NCI-H510A (cell line): ENCODE measurements at places on chromosomes 6 and 20.

DNA sequence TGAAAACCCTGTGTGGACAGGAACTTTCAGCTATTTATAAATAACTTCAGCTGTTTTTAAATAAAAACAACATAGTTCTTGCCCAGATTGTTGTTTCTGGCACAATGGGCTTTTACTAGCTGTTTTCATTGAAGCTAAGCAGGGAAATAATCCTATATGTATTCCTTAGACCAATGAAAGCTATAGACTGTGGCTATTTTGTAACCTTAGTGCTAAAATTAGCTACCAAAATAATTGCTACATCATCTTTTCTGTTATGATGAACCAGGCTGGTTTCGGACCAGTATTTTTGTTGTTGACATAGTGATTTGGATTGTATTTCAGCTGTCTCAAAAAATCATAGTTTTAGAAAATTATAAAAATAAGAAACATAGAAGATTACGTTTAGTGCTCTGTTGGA, 13.7 kb downstream of the PHF3 start:
- no peak for DNase-seq

DNA sequence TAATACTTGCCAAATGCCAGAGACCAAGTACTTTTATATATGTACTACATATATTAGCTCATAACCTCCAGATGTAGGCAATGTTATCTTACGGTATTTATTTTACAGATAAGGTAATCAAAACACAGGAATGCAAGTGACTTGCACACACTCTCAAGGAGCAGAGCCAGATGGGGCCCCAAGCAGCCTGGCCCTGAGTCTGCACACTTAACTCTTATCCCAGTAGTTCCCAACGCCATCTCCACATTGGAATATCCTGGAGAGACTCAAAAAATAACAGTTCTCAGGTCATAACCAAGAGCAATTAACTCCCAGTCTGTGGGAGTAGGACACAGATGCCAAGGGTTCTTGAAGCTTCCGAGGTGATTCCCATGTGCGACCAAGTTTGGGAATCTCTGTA, 398.7 kb downstream of the PHF3 start:
- DNase-seq = no peak

DNA sequence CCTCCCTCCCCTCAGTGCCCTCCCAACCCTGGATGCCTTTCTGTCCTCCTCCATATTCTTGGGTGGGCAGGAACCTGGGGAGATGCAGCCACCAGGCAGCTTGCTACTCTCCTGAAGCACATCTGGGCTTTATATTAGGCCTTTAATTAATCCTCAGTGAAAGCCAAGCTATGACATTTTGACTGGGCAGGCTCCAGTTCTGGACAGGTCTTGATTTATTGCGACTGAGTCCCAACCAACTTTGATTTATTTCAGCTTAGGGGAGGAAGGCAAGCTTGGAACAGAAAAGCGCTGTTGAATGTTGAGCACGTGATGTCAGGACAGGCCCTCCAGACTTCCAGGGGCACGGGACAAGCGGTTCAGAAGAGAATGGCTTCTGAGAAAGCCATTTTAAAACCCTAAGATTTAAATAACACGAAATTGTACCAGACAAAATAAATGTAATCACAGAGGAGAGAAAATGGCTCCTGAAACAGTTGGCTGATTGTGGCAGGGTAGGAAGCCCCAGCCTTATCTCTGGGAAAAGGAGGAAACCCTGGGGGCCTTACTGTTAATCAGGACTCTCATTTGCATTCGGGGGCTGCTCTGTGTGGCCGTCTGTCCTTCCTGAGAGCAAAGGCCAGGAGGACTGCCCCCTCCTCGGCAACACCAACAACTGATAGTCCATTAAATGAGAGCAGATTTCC, 294.2 kb downstream of the FOXC1 start:
- DNase-seq = no peak

GRCh38 chr6:30839671-30840070, 44.6 kb upstream of the DDR1 start:
- DNase-seq = no peak

DNA sequence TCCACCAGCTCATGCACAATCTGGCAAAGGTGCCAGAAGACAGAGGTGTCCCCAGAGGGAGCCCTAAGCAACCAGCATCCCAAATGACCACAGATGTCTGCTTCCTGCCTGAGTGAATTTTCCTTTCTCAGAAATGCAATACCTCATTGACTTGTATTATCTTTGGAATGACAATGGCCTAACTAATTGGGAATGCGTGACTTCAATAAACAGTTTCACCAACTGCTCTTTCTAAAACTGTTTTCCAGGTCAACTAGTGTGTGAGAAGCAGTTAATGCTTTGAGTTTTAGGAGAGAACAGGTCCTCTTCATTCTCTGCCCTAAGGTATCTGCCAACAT, 108.9 kb upstream of the SNX9 start:
- no peak for DNase-seq

DNA sequence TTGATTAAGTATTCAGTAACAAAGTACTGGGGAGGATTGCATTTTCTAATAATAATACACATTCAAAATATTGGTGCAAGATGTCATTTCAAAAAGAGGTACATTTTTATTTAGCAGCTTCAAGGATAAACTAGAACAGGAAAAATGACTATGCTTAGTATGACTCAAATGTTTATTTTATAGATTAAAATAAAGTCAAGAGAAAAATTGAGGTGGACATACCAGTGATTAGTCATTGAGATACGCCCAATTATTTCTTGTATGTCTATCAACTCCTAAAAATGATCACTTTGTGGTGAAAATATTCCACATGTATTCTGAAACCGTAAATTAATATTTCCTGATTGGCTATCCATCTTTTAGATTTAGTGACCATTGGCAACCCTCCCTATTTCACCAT, 96.7 kb downstream of the PHF3 start:
- no peak for DNase-seq

GRCh38 chr6:140252099-140252498, 877.7 kb upstream of the CITED2 start:
- no peak for DNase-seq

DNA sequence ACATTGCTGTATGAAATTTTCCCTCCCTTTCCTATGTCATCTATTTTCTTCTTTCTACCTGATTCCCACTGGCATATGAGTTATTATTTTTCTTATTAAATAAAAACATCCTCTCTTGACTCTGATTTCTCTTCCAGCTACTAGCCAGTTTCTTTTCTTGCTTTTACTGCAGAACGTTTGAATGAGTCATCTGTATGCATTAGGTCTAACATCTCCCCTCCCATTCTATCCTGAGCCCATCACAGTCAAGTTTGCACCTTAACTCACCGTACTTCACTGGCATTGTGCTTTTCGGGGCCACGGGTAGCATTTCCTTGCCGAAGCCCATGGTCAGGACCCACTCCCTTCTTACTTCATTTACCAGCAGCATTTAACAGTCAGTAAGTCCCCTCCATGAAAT, 65.7 kb downstream of the CARMIL1 start:
- no peak for DNase-seq

GRCh38 chr6:34005901-34006531, 139.9 kb downstream of the GRM4 start:
- DNase-seq = peak; percentile 37

DNA sequence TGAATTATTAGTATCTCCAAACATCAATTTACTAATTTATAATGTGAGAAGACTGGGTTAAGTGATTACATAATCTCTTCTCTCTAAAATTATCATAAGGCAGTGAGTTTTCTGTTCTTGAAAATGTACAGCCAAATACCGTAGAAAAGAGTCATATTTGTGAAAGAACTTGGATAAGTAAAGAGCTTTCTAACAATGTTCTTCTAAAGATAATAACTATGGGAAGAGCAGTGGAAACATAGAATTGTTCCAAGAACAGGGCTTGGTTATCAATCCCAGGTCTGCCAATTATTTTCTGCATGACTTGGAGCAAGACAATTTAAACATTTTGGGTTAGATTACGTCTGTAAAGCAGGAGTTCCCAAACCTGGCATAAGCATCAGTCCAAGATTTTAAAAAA, 198.1 kb upstream of the SGK1 start:
- no peak for DNase-seq

DNA sequence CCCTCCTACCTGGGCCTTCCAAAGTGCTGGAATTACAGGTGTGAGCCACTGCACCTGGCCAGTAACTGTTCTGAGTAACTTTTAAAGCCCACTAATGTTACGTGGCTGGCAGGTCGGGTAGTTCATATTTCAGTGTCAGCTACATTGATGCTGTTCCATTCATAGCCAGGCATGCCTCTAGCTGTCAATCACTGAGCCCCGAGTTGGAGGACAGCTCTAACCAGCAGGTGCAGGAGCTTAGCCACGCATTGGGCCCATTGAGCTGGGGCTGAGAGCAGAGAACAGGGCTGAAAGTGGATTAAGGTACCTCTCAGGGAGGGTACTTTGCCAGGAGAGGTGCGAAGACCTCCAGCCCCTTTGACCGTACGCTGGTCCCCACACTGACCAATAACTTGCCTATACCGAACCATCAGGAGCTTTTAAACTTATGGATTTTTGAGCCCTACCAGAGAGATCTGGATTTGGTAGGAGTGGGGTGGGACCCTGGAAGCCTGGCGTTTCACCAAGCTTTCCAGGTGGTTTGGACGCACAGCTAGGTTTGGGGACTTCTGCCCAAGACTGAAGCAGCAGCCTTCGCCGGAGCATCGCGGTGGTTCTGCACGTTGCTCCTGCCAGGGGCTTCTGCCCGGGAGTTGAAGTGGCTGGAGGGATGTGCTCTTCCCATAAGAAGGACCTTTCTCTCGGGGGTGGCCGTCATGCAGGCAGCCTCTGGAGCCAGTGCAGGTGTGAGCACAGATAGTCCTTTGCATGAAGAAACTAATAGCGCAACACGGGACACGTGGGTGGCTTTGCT, 82.6 kb downstream of the SERAC1 start:
- DNase-seq = no peak

DNA sequence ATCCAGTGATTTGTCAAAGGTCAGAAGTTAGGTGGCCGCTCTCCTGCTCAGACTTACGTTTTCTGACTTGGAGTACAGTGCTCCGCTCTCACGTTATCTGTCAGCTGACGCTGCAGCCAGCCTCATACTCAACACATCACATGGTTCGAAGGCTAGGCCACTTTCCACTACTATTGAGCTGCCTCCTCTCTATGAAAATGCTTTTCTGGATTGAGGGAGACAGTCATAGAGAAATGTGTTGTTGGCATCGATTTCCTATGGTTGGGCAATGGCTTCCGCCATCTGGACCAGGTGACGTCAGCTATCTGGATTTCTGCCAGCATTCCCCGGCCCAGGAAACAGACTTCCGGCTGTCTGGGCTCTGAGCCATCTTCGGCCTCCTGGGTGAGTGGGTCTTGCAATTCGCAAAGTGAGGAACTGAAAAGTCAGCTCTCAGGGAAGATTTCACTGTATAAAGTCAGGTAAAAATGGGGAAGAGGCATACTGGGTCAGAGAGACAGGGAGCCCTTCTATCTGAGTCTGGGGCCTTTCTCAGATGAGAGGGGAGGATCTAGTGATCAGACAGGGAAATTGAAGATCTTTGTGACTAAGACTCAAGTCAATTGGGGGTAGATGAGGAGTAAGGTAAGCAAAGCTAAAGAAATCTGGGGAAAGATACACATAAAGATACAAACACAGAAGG, 37.5 kb upstream of the IER3 start:
- DNase-seq = peak; percentile 58

GRCh38 chr6:3120765-3121089, 2.2 kb downstream of the BPHL start:
- no peak for DNase-seq
